ENCODE measurements at places on chromosomes 7 and 10. TPM values are rescaled to one million over a fixed set of nuclear protein-coding genes. Genes with fewer than 3 reads are reported as not detected.

The ING3 gene
- 30.3 TPM for total RNA-seq

DNA sequence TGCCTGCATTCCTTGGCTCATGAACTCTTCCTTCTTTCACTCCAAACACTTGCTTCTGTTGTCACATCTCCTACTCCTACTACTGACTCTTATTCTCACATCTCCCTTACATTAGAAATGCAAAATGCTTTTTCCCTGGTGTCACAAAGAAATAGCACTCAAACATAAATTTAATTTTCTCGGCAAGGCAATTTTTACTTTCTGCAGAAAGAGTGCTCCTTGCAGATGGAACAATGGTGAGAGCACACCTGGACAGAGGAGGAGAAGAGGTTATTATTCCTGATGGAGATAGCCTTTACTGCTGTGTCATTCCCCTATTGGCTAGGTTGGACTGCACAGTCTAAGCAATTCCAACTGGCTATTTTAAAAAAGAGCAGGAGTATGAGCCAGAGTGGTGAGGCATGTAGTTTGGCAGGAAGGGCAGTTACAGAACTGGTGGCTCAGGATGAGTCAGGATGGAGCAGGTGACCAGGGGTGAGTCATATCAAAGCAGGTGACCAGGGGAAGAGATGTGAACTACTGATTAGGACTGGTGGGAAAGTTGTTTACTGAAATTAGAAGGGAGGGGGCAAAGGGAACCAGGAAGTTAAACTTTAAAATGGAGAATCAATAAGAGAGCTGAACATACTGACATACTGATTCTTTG is 52.9 kb downstream of the CYP2C9 start:
- H3K4me1 ChIP-seq = no peaks in the 10 kb centered on the region
- H3K36me3 ChIP-seq = no peaks in the 10 kb centered on the region
- no peak overlapping the region for H3K27ac ChIP-seq
- no peak for DNase-seq

- H3K4me1 ChIP-seq = no peaks in the 10 kb centered on the region
- no peak overlapping the region for H3K27ac ChIP-seq
- no peaks in the 10 kb centered on the region for H3K36me3 ChIP-seq
- no peak for DNase-seq
Measured at GRCh38 chr10:4191894-4192293, 406.9 kb upstream of the KLF6 start.

- no peak overlapping the region for H3K27ac ChIP-seq
- no peak for DNase-seq
- no peaks in the 10 kb centered on the region for H3K4me1 ChIP-seq
- H3K27me3 ChIP-seq = no peaks in the 10 kb centered on the region
- H3K36me3 ChIP-seq = no peaks in the 10 kb centered on the region
Measured at GRCh38 chr10:88136712-88137111, 273.3 kb downstream of the PTEN start.

The C7orf33 gene
- total RNA-seq = not detected

The ZNF467 gene
- total RNA-seq = 33.1 TPM

DNA sequence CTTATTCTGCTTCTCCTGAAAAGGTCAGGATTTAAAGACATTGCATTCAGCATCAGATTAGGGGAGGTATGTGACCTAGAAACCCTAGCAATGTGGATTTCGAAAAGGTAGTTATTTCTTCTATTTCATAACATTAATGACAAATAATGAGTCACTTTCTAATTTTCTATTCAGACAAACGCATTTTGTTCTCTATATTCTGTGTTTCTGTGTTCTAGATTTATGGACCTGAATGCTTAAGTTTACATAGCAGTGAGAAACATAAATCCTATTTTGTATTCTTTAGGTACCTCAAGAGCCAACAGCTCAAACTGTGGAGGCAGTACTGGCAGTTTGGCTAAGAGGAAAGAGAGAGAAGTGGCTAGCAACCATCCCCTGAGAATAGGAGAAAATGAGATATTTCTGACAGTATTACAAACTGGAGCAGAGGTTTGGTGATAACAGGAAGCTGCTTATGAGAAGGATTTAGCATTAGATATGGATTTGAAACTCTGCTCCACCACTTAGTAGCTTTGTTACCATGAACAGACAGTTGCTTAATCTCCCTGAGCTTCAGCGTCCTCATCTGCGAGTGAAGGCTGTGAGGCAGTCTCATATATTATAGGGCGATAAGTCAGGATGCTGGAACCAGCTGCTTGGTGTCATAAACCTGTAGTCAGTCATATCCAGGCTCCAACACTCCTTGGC is 28.2 kb downstream of the CDK14 start:
- no peaks in the 10 kb centered on the region for H3K36me3 ChIP-seq
- H3K27ac ChIP-seq = no peak overlapping the region
- no peaks in the 10 kb centered on the region for H3K4me1 ChIP-seq

The MMS19 gene
- 113 TPM for total RNA-seq

All from naive thymus-derived CD4-positive, alpha-beta T cell (primary cell).